ENCODE measurements at places on chromosomes 11 and 22. TPM values are rescaled to one million over a fixed set of nuclear protein-coding genes. Genes with fewer than 3 reads are reported as not detected.

- no peak for DNase-seq
These were observed 71.8 kb upstream of the NCAM1 start for GRCh38 chr11:112889446-112889845.

- DNase-seq = no peak
These were observed 149.3 kb upstream of the B3GAT1 start for GRCh38 chr11:134561331-134561720.

DNA sequence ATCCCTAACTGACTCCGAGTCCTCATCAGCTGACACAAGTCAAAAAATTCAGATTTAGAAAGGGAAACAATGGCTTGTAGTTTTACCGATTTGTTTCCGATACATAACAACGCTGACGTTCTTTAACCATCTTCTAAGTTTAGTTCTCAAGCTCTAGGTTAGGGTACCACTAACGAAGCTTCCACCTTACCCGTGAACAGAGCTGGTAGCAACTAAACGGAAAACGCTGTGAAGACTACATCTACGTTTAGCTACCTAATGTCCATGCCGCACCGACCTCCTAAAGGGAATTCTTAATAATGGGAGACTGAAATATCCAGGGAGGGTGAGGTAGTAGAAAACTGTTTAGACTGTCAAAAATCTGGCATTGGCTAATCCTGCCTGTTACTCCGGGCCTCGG lies 1.0 kb downstream of the NUP98 start:
- no peak for DNase-seq

DNA sequence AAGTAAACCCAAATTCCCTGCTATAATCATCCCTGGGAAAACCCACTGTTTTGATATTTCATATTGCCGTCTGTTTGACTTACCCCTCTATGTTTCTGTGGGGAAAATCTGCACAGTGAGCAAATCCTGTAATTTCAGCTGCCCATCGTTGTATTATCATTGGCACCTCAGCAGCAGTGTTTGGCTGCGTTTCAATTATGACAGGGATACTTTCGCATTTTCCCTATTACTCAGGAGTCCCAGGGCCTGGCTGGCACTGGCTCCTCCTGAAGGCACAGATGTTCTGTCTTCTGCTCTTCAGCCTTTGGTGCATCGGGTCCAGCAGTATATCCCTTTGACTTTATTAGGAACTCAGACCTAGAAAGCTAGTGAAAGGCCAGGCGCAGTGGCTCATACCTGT lies 12.2 kb upstream of the MMP12 start:
- no peak for DNase-seq

ADAMTS8 gene
- total RNA-seq = not detected

C11orf65 gene
- under 0.01 TPM for total RNA-seq

PDE2A gene
- total RNA-seq = 1.3 TPM

BEST1 gene
- total RNA-seq = 1.9 TPM

F2 gene
- total RNA-seq = under 0.01 TPM

MIAT gene
- total RNA-seq = 14.3 TPM
